ENCODE measurements at places on chromosomes 1 and 21.

DNA sequence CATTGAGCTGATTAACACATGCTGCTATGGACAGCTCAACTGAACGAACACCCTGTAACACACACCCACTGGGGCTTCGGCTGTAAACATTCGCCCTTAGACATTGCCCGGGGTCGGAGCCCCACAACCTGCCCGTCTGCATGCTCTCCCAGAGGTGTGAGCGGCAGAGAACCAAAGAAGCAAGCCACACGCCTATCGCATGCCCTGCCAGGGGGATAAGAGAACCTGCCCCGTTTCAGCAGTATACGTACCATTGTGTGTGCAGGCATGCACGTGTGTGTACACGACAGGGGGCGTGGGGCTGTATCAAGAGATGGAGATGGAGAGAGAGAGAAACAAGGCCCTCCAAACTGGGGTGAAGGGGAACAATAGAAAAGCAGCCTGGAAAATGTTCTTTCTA lies 9.9 kb upstream of the DESI2 start:
- no peak for DNase-seq

DNA sequence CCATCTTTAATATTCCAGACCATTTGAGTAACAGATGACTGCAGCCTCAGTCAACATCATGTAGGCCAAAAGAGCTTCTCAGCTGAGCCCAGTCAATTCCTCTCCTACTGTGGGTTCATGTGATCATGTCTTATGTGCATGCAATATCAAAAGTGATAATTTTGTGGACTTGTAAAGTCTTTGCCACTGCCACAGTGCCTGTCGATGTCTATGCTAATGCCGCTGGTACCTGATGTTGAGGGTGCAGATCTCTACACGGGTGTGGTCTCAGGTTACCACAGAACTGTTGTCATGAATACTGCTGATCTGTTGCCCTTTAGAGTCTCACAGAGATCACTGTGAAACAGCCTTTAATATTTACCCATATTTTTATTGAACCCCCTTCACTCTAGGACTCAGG lies 11.3 kb upstream of the C1orf141 start:
- DNase-seq = no peak

DNA sequence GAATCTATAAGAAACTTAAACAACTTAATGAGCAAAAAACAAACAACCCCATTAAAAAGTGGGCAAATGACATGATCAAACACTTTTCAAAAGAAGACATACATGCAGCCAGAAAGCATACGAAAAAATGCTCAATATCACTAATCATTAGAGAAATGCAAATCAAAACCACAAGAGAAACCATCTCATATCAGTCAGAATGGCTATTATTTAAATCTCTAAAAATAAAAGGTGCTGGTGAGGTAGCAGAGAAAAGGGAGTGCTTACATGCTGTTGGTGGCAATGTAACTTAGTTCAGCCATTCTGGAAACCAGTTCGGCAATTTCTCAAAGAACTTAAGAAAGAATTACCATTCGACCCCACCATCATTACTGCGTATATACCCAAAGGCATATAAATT lies 147.7 kb downstream of the FAF1 start:
- no peak for DNase-seq

DNA sequence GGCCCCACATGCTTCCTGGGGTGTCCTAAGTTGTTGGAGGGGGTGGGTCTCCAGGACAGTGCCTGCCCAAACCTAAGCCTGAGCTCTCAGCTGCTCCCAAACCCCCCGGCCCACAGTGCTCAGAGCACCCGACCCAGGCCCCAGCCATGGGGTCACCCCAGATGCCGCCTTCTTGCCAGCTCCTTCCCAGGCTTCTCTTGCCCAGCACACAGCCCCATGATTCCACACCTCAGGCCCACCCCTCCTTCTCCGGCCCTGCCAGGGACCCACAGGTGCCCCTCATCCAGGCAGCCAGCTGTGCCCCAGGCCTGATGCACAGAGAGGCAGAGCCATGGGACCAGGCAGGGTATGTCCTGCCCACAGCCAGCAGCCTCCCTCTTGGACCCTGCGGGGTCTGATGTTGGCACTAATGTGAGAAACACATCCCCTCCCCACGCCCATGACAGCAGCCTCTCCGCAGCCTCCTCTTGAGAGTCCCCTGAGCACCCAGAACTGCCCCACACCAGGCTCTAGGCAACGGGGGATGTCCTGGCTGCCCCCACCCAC lies 4.9 kb downstream of the WNT9A start:
- DNase-seq = no peak

DNA sequence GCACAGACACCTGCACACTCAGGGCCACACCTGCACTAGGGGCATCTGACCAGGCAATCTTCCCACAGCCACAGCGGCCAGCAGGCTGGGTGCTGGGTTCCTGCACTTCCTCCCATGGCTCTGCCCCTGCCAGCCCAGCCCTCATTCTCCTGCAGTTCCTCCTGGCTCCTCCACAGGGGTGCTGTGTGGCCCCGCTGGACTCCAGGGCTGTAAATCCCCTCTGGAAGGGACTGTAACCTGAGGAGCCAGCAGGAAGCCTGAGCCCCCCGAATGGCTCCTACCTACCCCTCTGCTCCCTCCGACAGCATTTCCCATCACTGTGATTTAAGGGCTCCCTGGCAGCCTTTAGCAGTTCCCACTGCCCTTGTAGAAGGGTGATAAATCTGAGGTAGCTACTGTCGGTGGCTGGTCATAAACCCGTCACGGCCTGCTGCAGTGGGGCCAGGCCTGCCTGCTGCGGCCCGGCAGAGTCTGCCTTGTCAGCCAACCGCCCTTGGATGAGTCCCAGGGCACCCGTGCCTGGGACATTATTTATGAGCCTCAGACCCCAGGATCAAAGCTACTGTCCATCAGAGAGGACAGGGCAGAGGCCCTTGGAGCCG lies 8.8 kb downstream of the UBL4B start:
- DNase-seq = no peak

GRCh38 chr21:25965951-25966707 lies 204.4 kb downstream of the APP start:
- no peak for DNase-seq

DNA sequence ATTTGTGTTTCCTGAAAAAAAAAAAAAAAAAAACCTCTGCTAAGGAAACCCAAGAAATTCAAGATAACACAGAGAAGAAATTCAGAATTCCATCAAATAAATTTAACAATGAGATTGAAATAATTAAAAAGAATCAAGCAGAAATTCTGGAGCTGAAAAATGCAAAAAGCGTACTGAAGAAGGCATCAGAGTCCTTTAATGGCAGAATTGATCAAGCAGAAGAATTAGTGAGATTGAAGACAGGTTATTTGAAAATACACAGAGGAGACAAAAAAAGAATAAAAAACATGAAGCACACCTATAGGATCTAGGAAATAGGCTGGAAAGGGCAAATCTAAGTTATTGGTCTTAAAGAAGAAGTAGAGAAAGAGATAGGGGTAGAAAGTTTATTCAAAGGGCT lies 38.2 kb downstream of the NME7 start:
- DNase-seq = no peak

GRCh38 chr1:47205918-47206317 lies 16.1 kb upstream of the PDZK1IP1 start:
- no peak for DNase-seq

DNA sequence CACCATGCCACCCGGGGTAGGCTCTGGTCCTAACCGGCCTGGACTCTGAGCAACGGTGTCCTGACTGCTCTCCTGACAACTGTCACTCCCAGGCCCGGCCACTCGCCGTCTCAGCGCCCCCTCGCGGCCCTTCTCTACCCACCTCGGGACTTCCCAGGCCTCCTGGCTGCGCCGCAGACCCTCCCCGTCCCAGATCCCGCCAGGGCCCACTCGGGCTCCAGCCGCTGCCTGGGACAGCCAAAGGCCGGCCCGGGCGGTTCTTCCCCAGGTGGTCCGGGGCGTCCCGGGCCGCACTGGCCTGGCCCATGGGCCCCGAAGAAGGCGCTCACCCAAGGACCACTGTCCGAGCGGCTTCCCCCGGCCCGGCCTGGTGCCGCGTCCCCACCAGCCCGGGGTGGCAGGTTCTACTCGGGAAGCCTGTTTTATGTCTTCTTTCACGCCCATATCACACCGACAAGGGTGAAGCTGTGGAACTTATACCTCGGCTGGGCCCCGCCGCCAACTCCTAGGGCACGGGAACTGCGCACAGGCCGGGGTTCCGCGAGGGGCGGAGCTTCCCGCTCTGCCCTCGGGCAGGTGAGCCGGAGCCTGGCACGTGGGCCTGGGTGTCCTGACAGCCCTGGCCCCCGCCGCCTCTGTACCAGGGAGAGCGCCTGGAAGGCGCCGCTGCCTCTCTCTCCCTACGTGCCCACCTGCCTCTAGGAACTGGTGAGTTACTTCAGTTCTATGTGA lies 138.3 kb downstream of the TTLL7 start:
- DNase-seq = peak; percentile 66

GRCh38 chr1:204150702-204151551 lies 917 bp downstream of the ETNK2 start:
- no peak for DNase-seq

GRCh38 chr1:9425859-9426258 lies 113.4 kb upstream of the SLC25A33 start:
- no peak for DNase-seq

GRCh38 chr1:206097381-206097780 lies 19.8 kb downstream of the AVPR1B start:
- DNase-seq = no peak

GRCh38 chr1:76254104-76255030 lies 179.8 kb downstream of the ST6GALNAC3 start:
- DNase-seq = no peak

DNA sequence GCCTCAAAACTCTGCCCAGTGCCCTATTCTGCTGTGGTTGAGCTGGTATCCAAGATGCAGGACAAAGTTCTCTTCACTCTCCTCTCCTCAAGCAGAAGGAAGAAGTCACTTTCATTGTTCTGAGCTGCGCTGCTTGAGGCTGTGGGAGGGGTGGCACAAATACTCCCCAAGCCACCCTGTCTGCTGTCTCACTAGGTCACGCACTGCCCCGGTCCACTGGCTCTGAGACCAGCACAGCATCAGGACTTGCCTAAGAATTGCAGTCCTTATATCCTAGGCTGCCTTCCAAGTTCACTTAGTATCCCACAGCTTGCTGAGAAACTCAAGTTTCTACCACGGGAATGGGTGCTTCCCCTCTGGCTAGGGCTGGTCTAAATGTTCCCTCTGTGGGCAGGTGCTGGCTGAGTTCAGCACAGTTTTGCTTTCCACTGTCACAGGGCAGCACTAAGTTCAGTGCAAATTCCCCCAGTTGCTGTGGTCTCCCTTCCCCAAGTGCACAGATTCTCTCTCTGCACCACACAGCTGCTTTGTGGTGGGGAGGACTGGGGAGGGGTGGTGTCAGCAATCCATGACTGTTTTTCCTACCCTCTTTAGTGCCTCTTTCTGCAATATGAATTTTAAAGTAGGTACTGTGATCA lies 32.4 kb downstream of the SLC9C2 start:
- no peak for DNase-seq

GRCh38 chr1:66242646-66243547 lies 291.1 kb upstream of the SGIP1 start:
- peak; percentile 79 for DNase-seq

GRCh38 chr1:66300972-66301451 lies 232.9 kb upstream of the SGIP1 start:
- DNase-seq = peak; percentile 59

- no peak for DNase-seq
These were observed 148.7 kb downstream of the PLA2G4A start for GRCh38 chr1:186977266-186977957.

- no peak for DNase-seq
These were observed 25.4 kb upstream of the PARP1 start for GRCh38 chr1:226433341-226433720.

DNA sequence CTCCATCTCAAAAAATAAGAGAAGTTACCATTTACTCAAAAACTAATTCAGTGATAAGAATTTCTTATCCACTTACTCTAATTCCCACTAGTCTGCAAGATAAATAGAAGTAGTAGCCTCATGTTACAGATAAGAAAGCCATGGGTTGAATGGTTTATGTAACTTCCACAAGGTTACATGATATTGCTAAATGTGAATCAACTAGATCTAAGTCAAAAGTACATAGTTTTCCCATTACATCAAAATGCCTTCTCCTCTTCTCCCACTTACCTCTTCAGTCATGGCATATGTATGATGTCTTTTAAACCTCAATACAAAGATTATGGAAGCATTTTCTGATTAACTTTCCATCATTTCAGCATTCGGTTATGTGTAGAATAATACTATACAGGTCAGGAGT lies 108.5 kb downstream of the ASH1L start:
- no peak for DNase-seq

DNA sequence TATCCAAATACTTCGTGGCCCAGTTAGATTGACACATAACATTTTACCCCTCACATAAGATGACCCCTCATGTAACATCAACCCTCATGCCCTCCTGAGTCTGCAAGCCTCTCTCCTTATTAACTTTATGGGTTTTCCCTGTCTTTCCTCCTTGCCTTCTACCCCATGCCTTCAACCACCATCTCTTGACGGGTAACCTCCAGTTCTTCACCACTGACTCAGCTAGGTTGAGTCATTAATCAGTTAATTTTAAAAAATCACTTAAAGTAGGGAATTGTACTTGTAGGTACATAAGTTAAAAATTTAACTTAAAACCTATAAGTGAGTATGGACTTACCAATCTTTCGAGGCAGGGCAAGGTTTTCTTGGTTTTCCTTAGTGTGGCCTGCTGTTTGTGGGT lies 330.7 kb downstream of the CAMTA1 start:
- no peak for DNase-seq

DNA sequence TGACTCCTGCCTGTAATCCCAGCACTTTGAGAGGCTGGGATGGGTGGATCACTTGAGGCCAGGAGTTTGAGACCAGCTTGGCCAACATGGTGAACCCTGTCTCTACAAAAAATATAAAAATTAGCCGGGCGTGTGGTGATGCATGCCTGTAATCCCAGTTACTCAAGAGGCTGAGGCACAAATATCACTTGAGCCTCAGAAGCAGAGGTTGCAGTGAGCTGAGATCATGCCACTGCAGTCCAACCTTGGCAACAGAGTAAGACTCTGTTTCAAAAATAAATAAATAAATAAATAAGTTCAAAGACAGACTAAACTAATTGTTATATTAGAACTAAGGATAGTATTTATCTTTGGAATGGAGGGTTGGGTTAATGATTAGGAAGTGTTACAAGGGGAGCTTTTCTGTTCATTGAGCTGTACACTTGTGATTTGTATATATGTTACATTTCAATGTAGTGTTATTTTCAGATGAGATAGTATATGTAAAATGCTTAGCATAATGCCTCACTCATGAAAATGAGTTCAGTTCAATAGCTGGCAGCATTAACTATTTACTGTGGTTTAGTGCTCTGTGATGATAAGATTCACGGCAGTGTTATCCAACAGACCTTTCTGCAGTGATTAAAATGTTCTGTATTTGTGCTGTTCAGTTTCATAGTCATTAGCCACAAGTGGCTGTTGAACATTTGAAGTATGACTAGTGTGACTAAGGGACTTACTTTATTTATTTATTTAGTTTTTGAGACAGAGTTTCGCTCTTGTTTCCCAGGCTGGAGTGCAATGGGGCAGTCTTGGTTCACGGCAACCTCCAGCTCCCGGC lies 47.7 kb downstream of the OSBPL9 start:
- DNase-seq = peak; percentile 87

GRCh38 chr1:174966008-174966572 lies 33.7 kb upstream of the CACYBP start:
- DNase-seq = no peak
